NCI-H510A treated with DMSO at 0.1 percent for 48 hours (cell line): ENCODE measurements at places on chromosomes 2 and 18.

DNA sequence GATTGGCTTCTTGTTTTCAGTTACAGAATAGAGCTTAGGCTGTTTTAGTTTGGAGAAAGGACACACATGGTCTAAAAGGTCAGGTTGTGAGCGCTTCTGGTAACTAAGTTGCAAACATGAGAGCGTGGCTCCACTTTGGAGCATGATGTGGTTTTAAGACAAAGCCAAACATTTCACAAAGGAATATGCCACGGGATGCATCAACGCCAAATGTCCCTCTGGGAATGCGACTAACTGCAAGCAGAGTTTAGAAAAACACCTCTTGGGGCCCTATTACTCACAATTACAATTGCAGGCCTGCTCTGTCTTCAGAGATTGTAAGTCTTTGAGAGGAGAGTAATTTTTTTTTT is 25.4 kb downstream of the MYO7B start:
- no peak for DNase-seq

DNA sequence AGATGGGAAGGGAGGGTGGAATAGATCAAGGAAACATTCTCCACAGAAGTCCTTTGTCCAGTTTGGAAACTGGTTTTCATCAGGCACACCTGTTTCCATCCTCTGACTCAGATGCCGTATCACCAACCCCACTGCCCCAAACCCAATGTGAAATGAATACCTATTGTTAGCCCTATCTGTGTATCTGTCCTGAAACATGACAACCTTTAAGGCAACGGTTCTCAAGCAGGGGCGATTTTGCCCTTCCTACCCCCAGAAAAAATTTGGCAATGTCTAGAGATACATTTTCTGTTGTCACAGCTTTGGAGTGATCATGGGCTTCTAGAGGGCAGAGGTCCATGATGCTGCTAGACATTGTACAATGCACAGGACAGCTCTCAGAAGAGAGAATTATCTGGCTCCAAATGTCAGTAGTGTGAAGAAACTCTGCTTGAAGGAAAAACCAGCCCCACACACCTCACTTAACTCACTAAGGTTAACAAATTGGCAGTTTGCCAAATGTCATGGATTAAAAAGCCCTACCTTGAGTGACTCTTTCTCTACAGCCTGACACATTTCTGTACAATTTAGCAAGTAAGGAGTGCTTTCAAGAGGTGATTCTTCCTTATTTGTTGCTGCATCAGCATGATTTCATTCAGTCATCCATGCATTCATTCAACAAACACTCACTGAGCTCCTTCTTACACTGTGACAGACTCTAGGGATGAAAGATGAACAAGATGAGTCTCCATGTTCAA is 3.4 kb downstream of the SCTR start:
- peak; percentile 14 for DNase-seq

GRCh38 chr18:36697905-36698304 is 130.9 kb downstream of the TPGS2 start:
- no peak for DNase-seq

DNA sequence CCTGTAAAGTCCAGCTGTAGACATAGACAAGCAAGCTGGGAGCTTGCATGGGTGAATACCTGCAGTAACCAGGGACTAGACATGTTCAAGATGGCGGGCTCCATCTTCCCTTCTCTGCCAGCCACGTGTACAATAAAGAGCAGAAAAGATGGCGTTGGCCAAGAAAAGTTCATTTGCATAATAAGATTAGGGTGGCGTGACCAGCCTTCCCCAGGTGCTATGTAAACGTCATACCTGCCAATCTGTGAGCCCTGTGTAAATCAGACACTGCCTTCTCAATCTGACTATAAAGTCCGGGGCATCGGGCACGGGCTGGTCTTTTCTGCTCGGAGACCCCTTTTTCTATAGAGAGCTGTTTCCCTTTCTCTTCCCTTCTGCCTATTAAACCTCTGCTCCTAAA is 101.6 kb upstream of the XPO1 start:
- no peak for DNase-seq

DNA sequence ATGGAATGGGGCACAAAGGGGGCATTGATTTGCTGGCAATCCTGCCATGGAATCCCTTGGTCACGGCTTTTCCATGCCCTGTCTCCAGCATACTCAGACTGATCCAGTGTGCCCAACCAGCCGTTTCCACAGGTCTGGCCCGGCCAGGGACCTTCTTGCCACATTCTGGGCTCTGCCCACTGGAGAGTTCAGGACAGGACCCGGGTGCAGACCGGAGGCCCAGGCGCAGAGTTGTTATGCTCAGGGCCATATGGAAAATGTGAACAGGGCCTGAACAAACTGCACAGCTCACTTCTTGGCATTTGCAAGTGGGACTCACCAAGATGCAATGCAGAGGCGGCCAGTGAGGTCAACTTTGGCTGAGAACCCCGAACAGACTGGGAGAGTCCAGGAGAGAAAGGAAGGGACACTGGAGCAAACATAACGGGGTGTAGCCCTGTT is 15.6 kb upstream of the ASAP2 start:
- DNase-seq = no peak

GRCh38 chr2:61404438-61404837 is 66.4 kb downstream of the USP34 start:
- DNase-seq = no peak

DNA sequence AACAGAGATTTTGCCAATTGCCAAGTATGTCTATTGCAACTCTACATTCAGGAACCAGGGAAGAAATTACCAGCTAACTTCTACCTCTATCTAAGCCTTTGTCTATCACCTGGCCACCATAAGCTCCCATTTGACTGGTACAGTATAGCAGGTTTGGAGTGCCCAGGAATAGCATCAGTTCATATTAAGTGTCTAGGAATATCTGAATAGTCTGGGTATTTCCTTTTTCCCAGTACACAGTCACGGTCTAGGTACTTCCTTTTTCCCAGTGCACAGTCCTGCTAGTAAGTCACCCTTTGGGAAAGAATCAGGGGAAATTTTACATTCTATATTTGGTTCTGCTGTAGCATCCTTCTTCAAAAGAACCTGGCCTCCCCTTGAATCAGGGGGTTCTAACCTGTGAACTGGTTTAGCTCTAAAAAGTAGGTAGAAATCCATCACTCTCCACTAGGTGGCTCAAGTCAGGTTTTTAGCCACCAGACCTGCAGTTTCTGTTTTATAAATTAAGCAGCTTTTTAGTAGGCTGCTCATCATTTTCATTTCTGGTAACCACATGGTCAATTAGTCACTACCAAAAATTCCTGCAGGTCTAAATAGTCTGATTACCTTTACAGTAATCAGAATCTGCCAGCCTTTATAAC is 49.3 kb upstream of the DNAJC10 start:
- peak; percentile 70 for DNase-seq

- DNase-seq = peak; percentile 76
Observed at GRCh38 chr2:218998414-218999002, 5.3 kb upstream of the CRYBA2 start.

- no peak for DNase-seq
Observed at GRCh38 chr2:126808929-126809328, 89.8 kb upstream of the TEX51 start.

DNA sequence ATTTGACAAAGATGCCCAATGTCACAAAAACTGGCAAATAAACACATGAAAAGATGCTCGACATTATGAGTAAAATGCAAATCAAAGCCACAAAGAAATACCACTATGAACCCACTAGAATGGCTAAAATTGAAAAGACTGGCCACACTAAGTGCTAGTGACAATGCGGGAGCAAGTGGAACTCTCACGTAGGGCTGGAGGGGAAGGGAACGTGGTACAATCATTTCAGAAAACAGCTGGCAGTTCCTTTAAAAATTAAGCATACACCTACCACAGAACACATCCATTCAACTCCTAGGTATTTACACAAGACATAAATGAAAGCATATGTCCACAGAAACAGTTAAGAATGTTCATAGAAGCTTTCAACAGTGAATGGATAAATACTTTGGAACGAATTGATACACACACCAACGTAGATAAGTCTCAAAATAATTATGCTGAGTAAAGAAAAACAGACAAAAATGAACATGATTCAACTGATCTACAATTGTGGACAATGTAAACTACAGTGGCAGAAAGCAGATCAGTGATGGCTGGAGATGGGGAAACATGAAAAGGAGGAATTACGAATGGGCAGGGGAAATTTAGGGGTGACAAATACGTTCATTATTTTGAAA is 71.7 kb downstream of the MYOM1 start:
- no peak for DNase-seq

- peak; percentile 31 for DNase-seq
Observed at GRCh38 chr2:228673876-228674554, 492.5 kb upstream of the SPHKAP start.

GRCh38 chr18:40055262-40055661 is 1899.8 kb upstream of the PIK3C3 start:
- no peak for DNase-seq

DNA sequence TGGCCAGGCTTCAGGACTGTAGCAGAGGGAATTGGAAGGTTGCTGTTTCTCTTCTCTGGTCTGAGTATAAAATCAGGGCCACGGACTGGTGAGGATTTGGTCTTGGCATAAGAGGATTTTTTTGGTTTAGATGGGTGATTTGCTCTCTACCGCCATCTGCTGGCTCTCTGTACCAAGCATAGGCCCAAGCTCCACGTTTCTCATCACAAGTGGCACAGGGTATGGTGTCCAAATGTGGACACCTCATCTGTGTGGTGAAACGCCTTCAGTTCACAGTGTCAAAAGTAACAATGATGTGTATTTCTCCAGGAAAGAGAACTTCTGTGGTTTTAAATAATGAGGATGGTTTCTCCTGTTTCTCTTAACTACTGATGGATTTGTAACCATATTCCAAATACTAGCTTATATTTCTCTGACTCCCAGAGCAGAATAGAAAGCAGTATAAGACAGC is 115.1 kb downstream of the EML6 start:
- DNase-seq = peak; percentile 64

- DNase-seq = no peak
Observed at GRCh38 chr2:26202981-26203490, 30.1 kb downstream of the GAREM2 start.

GRCh38 chr2:225600444-225600843 is 200.9 kb downstream of the NYAP2 start:
- DNase-seq = no peak

GRCh38 chr2:207895274-207895860 is 125.7 kb upstream of the FZD5 start:
- DNase-seq = no peak

GRCh38 chr2:71897137-71897480 is 250.6 kb downstream of the CYP26B1 start:
- no peak for DNase-seq

DNA sequence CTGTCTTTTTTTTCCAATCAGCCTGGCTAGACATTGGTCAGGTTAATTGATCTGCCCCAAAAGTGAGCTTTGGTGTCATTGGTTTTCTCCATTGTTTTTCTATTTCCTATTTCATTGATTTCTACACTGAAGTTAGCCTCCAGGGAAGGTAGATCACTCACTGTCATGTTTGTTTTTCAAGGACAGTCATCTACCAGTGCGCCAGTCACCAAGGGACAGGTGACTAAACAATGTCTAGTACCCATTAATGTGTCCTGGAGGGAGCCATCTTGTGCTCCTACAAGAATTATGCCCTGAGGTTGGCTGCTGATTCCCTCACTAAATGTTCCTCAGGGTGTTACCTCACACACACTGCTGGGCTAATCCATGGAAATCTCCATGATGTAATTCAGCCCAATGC is 17.6 kb upstream of the USP40 start:
- peak; percentile 26 for DNase-seq

DNA sequence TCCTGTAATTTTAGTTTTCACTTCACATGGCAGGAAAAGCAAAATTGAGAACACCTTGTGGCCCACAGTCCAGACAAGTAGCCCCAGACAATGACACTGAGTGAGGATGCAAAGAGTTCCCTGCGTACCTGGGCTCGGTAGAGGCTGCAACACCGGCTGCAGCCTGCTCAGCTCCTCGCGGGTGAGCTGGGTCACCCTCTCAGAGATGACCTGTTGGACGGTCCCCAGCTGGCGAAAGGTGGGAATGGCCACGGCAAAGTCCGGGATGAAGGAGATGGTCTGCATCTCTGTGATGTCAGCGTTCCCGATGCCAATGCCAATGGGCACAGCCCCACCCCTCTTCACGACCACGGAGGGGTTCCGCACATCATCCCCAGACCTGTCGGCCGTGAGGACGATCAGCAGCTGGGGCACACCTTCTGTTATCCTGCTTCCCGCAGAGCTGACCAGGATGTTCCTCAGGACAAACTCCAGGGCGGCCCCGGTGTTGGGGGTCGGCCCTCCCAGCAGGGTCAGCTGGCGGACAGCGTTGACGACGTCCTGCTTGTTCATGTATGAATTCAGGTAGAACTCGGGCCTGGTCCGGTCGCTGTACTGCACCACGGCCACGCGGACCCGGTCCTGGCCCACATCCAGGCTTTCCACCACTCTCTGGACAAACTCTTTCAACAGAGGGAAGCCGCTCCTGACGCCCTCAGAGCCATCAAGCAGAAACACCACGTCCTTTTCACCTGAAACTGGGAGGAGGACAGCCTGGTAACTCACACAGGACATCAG is 39.5 kb downstream of the COL6A3 start:
- no peak for DNase-seq

DNA sequence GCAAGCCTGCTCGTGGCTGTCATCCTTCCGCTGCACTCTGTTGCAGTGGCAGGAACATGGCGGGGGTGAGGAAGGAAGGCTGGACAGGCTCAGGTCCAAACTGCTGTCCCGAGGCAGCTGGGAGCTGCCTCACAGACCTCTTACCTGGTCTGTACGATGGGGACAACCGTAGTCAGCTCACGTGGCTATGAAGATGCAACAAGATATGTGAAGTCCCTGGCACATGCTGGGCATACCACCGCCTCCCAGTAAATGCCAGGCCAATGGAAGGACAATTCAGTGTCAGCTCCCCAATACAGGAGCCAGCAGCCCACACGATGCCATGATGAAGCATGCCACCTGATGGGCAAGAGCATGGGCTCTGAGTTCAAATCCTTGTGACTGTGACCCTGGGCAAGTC is 344.4 kb downstream of the CYRIA start:
- DNase-seq = no peak

GRCh38 chr2:24045511-24046508 is 1.4 kb downstream of the WDCP start:
- DNase-seq = no peak

- no peak for DNase-seq
Observed at GRCh38 chr18:9870431-9871008, 15.3 kb upstream of the TXNDC2 start.

DNA sequence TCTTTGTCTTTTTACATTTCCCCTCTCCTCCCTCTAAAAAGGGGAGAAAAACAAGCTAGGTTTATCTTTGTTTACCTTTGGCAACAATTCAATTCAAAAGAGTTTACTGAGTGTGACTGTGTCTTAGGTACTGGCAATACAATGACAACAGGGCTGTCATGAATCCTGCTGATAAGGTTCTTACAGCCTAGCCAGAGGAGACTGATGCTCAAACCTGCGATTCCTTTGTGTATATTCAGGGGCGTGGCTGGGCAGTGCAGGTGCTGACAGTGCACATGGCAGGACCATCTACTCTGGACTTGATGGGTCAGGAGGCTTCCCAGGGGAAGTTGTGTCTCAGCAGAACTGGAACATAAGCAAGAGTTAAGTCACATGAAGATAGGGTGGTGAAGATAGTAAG is 23.2 kb upstream of the TTN start:
- no peak for DNase-seq

DNA sequence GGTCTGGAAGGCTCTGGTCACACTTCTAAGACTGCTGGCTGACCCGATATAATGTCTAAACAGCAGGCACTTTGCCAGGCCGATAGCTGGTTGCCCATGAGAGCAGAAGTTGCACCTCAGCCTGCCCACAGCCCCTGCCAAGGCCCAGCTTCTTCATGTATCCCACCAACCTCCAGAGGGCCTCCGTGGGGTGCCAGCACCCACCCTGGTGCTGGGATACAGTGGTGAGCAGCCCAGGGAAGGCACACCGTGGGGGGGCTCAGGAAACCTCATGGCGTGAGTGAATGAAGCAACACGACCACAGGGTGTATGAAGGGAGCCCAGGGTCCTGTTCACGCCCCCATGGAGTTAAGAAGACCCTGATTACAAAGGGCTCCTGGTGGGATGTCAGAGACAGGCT is 16.2 kb upstream of the GLI2 start:
- DNase-seq = no peak
